Suppressor macrophage (primary cell): ENCODE measurements at places on chromosomes 6 and 20.

- no peak for DNase-seq
Observed at GRCh38 chr6:11200356-11200755, 32.1 kb downstream of the NEDD9 start.

- no peak for DNase-seq
Observed at GRCh38 chr20:49671433-49671832, 42.2 kb downstream of the B4GALT5 start.

GRCh38 chr20:13412806-13413445 lies 191.9 kb downstream of the ISM1 start:
- no peak for DNase-seq

DNA sequence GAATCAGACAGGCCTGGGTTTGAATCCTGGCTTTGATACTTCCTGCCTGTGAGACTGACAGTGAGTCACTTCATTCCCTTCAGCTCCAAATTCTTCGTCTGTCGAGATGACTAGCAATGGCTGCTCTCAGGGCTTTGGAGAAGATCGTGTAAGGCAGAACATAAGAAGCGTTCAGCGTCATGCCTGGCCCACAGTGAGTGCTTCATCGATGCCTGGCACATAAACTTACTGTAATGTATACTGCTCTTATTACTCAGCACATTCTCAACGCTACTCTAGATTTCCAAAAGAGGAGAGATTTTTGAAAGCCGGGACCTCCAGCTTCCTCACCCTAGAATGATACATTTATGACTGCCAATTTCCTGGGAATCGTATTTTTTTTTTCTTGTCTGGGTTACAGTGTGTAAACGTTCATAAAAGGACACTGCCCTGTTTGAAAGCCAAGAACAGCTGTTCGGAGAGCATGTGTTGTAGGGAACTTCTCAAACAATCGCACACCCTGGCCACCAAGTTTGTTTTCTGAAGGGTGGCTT lies 16.2 kb upstream of the BCAS1 start:
- DNase-seq: no peak

DNA sequence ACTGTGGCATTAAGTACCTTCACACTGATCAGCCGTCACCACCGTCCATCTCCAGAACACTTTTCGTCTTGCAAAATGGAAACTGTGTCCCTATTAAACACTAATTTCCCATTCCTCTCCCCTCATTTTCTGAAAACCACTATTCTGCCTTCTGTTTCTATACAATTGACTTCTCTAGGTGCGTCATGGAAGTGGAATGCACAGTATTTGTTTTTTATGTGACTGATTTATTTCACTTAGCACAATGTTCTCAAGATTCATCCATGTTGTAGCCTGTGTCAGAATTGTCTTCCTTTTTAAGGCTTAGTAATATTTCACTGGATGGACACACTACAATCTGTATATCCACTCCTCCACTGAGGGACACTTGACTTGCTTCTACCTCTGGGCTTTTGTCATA lies 53.8 kb upstream of the PDE10A start:
- no peak for DNase-seq

DNA sequence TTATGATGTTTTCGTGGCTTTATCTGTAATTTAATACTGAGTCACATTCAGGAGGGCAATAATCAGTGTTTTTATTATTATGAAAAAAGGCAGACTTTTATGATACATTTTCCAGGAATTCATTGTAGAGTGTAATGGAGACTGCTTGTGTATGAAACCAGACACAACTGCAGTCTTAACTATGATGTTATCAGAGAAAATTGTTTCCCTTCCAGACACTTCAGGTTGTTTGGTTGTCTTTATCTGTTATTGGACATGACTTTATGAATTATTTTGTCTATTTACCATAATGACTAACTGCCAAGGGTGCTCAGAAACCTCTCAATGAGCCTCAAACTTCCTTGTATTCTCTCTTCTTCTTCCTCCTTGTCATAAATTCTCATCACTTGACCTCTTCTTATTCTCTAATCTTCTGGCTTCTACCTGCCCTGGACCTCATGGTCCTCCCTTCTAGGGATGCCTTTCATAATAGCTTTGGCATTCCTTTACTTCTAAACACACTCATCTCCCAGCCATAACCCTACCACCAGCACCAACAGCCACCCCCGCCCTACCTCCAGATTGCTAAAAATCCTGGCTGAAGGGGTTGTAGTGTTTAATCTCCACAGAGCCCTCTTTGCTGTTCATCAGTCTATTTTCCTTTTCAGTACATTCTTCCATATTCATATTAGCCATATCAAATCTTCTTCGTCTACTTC lies 492.5 kb downstream of the CDKAL1 start:
- no peak for DNase-seq

- DNase-seq: no peak
Observed at GRCh38 chr6:20331625-20332024, 70.1 kb upstream of the E2F3 start.

DNA sequence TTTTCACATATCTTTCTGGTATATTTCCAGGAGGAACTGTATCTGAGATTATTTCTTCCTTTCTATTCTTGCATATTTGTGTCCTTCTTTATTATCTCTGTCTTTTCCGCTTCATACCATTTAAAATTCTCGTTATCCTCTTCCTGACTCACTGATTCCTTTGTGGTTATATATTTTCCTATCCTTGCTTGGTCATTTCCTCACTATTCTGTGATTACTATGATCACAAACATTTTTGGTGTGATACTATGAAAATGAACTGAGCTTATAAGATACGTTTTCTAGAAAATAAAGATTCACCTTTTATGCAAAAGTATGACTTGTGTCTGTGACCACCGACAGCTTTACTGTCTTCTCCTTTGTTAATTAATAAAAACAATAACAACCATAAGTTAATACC lies 26.5 kb upstream of the MYCT1 start:
- DNase-seq: no peak

DNA sequence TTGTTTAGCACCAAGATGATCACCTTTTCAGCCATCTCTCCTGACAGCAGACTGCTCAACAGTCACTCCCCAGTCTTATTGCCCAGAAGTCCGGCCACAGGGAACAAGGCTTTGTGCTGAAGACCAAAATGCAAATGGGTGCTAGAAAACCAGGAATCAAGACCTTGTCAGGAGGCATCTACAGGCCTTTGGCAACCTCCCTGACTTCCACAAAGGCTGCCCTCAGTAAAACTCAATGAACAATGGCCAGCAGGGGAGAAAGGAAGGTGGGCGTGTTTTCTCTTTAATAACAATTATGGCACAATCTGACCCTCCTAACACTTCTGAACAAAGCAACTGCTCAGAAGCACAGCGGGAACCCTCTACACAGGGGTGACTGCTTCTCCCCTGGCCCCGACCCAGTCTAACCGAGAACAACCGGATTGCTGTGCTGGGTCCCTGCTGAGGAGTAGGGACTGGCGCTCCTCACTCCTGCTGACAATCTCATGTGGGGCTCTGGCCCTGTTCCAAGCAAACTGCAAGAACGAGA lies 41.6 kb downstream of the PLCG1 start:
- no peak for DNase-seq

- no peak for DNase-seq
Observed at GRCh38 chr20:48816282-48817205, 11.3 kb downstream of the PREX1 start.

DNA sequence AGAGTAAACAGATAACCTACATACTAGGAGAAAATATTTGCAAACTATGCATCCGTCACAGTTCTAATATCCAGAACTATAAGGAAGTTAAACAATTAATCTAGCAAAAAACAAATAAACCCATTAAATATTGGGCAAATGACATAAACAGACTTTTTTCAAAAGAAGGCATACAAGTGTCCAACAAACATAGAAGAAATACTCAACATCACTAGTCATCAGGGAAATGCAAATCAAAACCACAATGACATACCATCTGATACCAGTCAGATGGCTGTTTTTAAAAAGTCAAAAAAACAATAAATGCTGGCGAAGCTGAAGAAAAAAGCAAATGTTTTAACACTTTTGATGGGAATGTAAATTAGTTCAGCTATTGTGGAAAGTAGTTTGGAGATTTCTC lies 1117.7 kb upstream of the MAP3K7 start:
- no peak for DNase-seq

DNA sequence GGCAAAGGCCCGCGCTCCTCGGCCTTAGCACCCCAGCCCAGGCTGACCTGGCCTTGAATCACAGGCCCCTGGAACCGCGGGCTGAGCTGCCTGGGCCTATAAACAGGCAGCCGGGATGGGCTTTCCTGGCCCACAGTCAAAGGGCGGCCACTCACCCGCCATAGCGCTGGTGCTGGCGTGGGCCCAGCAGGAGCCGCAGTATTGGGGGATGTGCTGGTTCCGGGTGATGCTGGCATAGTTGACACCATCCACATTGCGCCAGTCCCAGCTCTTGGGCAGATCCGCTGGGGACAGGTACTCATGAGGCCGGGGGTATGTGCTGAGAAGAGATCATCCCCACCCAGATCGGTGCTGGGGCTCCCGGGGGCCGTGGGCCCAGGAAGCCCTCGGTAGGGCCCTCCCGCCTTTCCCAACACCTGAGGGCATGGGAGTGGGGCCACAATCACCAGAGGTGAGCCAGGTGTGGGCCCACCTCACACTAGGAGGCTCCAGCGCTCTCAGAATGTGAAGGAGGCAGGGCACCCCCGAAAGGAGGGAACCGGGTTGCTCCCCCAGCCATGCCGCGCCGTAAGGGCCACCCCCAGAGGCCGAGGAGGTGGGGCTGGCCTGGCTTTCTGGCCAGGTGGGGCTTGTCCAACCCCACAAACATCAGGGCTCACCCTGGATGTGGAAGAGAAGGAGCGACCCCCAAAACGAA lies 739 bp downstream of the CTSZ start:
- DNase-seq: peak; percentile 36

DNA sequence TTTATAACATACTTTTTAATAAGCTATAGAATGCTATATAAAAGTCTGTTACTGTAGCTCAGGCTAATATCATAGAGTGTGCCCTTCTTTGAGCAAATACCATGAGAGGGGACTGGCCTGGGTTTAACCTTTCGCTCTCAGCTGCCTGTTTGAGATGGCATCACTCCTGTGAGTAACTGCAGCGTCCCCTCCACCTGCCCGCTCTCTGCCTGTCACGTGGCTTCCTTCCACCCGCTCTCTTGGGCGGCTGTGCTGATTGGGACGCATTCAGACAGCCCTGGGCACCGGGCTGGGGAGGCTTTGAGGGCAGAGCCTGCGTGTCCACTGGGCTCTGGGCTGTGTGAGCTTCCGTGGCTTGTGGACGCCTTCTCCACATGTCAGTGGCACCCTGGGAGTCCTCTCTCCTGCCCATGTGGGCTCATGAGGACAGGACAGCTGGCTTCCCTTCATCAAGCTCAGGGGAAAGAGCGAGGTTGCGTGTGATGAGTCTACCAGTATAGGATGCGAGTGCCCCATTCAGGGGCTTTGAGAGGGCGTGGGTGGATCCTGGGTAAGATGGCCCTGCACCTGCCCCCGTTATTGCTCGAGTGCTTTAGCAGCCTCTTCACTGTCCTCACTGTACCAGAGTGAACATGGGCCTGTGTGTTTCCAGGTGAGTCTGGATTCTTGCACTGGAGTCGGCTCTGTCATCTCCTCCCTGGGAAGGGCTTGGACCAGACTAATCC lies 10.7 kb upstream of the C20orf204 start:
- DNase-seq: no peak

- DNase-seq: peak; percentile 83
Observed at GRCh38 chr20:40741507-40742106, 52.6 kb upstream of the MAFB start.

DNA sequence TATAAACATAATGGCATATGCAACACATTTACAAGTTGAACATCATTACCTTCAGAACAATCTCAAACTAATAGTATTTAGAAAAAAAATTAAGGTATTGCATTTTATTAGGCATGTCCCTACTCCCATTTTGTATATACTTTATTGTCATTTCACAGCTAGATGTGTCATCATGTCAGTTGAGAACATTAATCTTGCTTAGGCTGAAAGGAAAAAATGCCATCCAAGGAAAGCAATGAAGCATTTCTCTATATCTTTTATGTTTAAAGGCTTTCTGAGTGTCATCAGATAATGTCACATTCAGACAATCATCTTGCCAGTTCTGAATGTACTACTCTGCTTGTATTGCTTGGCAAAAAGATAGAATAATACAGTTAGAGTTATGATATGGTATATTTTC lies 228.8 kb upstream of the THEMIS start:
- no peak for DNase-seq

DNA sequence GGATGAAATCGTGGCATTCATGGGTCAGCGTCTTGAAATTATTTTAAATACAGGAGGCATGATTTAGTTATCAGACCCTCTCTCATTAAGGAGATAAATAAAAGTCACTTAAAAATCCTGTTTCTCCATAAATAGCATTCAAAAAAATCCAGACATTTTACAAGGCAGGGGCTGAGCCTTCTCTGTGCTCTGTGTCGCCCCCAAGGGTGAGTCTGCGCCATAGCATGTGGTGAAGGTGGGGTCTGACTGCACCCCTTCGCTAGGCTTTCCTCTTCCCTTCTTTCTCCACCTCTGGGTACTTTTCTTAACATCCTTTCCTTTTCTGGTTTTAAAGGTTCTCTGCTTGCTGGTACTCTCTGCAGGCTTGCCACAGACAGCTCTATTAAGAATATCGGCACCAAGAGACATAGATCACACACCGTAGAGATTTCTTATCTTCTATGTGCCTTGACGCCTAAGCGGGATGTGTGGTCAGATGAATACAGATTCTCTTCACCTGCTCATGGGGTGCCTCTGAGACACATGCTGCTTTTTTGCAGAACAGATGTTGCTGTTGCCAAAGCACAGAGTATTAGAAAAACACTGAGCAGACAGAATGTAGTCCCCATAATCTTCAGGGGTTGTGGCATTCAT lies 20.1 kb upstream of the FAM209A start:
- DNase-seq: peak; percentile 17

DNA sequence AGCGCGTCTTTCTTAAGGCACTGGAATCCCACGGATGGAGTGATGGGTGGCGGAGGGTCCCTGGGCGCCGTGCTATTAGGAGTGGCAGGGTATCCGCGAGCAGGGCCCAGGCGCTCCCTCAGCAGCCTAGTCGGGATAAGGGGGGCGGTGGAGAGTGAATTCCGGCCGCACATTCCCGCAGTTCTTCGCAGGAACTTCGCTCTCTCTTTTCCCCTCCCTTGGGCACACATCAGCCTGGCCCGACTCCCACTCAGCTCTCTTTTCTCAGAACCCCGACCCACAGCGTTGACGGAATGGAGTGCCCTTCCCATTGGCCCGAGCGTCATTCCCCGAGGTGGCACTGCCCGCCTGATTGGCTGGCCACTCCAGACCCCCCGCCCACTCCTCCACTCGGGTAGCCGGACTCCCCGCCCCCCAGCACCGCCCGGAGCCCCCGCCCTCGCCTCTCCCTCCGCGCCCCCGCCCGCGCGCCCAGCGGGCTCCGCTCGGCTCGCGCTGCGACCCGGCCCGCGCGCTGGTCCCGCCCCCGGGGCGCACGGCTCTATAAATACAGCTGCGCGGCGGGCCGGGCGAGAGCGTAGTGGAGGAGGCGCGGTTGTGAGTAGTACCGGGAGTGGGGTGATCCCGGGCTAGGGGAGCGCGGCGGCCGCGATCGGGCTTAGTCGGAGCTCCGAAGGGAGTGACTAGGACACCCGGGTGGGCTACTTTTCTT lies at the start of gene ID4:
Gene ID4, plus strand, starts transcription at position 572 of the 712 bp plus-strand sequence. CDS start 385 bp downstream, outside the sequence.
- no peak for DNase-seq

DNA sequence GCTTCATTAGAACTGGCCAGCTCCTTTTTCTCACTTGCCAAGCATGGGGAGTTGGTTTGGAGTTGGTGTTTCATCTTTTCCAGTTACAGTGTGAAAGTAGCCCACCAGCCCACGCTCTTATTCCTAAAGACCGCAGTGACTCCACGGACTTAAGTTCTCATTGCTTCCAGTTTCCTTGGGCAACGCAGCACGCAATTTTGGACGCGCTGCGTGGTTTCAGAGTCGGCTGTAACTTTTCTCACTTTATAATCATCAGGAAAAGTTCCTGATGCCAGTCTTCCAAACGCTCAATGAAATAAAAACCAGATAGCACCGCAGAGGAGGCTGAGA lies 381 bp upstream of the PEX7 start:
- peak; percentile 71 for DNase-seq
